AG10803 (cell line): ENCODE measurements at places on chromosomes 4 and X.

DNA sequence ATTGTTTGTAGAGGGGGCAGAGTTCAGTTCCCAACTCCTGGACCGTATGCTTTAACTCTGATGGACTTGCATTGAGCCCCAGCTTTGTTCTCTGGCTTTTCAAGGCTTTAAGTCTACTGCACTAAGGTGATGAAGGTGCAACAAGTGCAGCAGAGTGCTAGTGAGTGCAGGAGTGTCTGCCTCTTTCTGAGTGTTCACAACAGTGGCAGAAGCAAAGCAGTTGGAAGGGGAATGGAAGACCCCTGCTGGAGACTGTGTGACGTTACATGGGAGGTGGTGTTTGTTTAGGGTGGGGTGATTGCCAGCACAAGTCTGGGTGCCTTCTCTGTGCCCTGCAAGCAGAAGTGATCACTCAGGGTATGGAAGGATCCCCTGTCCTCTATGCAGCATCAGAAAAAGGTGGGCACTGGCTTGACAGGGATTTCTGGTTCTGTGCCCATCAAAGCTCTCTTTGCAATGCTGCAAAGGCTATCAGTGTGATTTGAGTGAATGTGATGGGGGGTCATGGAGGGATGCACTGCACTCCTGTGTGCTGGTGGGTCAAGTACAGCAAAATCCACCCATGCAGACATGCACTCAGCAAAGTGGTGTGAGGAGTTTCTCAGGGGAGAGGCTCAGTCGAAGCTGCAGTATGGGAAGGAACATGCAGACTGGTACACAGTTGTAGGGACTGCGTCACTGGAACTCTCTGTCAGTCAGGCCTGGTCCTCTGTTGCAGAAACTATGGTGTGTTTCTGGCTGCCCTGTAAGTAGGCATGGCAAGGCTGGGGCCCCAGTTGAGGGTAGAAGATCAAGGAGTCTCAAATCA lies 70.9 kb upstream of the UGT2B7 start:
- DNase-seq = no peak

- no peak for DNase-seq
Measured at GRCh38 chr4:113371111-113371510, 321.7 kb downstream of the ANK2 start.

DNA sequence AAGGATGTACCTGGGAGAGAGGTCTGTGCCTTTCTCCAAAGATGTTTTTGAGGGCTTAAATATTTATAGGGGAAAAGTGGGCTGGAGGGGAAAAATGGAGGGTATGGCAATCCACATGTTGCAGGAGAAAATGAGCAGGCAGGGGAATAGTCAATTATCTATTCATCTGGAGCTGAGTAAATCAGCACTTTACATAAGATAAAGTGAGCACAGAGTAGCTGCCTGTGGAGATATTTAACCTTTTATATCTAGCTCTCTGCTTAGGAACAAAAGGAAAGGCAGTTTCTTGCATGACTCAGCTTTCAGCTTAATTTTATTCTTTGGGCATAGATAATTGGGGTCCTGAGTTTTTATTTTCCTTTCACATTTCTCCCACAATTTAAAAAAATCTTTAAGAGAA lies 93.6 kb upstream of the NPY2R start:
- no peak for DNase-seq

GRCh38 chr4:82201805-82202641 lies 171.8 kb downstream of the HNRNPD start:
- peak; percentile 22 for DNase-seq

GRCh38 chrX:10902001-10902400 lies 209.1 kb upstream of the HCCS start:
- peak; percentile 52 for DNase-seq

GRCh38 chrX:22278375-22278774 lies 5.7 kb downstream of the CBLL2 start:
- no peak for DNase-seq

DNA sequence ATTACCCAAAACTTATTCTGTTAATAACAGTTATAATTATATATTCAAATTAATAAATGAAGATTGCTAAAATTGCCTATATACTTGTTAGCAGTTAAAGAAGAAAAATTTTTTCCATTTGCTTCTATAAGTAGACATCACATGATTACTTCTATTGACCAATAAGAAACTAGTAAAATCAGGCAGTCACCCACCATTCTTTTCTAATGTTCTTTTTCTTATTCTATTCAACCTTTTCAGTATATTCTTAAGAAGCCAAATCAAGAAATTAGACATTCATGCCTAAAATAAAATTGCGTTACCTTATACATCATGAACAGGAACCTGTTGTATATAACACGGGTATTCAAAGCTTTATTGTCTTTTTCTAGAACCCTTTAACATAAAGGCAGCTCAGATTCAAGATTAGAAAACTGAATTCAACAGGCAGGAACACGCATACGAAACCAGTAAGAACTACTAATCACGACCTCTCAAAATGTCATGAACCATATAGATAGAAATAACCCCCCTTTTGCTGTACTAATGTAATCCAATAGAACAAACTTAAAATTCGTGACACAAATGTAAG lies 568.1 kb upstream of the DIPK2B start:
- no peak for DNase-seq

GRCh38 chr4:88758264-88758663 lies 60.6 kb upstream of the NAP1L5 start:
- DNase-seq = no peak

GRCh38 chr4:9832640-9833039 lies 51.2 kb downstream of the DRD5 start:
- DNase-seq = no peak
